ENCODE measurements at places on chromosomes 3 and 15.

DNA sequence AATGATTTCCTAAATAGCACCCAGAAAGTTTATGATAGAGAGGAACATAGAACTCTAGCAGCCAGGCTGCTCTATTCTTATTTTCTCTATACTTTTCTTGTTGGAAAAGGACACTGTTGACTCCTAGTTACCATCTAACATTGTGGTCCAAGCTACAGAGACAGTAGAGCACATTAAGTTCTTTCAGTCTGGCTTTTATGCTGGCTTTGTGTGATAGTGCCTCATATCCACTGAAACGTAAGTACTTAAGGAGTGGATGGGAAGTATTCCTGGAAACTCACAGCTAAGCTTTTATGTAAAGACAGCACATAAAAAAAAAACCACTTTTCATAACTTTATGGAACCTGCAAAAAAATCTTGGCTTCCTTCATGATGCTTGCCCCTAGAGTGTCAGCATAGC is 480.1 kb upstream of the TPRG1 start:
- DNase-seq, result no peak

DNA sequence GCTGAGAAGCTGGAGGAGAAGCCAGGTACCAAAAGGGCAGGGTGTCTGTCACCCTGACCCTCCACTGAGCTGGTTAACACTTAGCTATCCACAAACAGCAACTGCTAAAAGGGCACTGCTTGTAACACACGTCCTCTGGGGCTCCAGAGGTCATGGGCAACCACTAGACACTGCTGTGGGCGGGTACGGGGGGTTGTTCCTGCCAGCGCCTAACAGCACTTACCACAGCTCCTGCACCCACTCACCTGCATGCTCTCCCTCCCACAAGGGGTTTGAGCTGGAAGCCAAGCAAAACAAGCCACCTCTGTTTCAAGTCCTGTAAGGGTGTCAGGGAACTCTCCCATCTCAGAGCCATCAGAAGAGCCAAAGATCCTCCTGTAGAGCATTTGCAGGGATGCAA is 407.6 kb downstream of the MFSD1 start:
- DNase-seq, result no peak

DNA sequence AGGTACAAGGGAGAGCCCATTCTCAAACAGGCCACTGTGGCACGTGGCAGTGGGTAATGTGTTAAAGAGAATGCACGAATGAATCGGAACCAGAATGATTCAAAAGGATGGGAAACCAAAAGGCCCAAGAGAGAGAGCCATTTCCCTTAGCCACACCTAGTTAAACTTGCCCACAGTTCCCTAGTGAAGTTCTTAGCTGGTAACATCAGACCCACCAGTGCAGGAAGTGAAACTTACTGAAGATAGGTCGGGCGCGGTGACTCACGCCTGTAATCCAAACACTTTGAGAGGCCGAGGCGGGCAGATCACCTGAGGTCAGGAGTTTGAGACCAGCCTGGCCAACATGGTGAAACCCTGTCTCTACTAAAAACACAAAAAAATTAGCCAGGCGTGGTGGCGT is 97.1 kb downstream of the MEX3B start:
- DNase-seq, result no peak

DNA sequence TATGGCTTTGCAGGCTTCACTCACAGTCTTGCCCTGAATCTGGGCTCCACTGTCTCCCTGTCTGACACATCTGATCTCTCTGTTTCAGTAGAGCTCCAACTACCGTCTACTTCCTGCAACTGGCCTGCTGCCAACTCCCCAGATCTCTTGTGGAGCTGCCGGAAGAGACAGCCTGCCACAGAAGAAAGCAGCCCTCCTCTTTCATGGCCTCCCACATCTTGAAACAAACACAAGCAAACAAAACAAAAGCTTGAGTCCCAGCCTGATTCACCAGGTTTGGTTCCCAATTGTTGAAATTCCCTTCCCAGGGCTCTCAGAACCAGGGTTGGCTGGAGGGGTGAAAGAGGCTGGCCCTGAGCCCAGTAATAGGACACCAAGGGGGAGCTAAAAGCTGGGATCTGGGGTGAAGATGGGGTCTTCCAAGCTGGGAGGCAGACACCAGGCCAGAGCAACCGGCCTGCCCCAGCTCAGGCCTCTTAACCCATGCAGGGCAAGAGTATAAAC is 55.3 kb upstream of the CA12 start:
- no peak for DNase-seq

DNA sequence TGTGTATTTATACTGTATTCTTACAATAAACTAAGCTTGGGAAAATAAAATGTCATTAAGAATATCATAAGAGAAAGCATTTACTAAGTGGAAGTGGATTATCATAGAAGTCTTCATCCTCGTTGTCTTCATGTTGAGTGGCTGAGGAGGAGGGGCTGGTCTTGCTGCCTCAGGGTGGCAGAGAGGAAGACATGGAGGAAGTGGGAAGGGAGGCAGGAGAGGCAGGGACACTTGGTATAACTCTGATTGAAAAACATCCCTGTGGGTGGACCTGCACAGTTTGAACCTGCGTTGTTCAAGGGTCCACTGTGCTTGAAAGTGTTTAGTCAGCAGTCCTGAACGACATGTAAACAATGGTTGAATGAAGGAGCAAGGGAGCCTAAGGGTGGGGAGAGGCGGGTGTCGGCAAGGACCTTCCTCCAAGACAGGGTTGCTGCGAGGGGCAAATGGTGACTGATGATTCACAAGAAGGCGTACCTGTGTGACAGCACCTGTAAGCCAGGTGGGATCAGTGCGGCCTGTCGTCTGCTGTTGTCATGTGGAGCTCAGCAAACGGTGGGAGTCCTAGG is 103.8 kb upstream of the KLF13 start:
- no peak for DNase-seq

- no peak for DNase-seq
Observed at GRCh38 chr3:146621723-146622122, 16.6 kb upstream of the PLSCR5 start.

DNA sequence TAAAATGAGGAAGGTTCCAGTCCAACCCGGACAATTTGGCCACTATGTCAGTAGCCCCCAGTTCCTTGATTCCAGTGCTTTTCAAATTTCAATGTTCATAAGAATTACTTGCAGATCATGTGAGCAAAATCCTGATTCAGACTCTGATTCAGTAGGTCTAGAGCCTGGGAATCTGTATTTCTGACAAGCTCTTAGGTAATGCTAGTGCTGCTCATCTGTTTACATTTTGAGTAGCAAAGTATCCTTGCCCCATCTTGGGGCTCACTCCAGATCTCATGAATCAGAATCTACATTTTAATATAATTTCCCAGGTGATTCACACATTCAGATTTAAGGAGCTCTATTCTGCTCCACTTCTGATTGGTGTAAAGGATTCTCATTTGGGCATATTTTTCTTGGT is 142.0 kb downstream of the NAALADL2 start:
- DNase-seq, result no peak

GRCh38 chr3:16944356-16944755 is 59.6 kb downstream of the PLCL2 start:
- DNase-seq, result no peak

- DNase-seq, result no peak
Observed at GRCh38 chr3:134813618-134814017, 18.6 kb downstream of the EPHB1 start.

Measured in H9 (cell line).